Muscle of leg (tissue), 16 donors: ENCODE measurements at places on chromosomes 11 and 22. TPM values are rescaled to one million over a fixed set of nuclear protein-coding genes. Genes with fewer than 3 reads are reported as not detected.
A peak's percentile ranks its signal among the peaks of the same experiment; 100 is the strongest.

The SEPTIN3 gene
- total RNA-seq, result 0.89 TPM

The C11orf16 gene
- not detected for total RNA-seq

The LDHAL6A gene
- not detected for total RNA-seq

The KCNJ1 gene
- total RNA-seq, result 0.18 TPM

The DEPDC7 gene
- total RNA-seq, result 13.3 TPM

The CCDC73 gene
- not detected for total RNA-seq

The PGA3 gene
- 1.2 TPM for total RNA-seq

The SLC25A45 gene
- 5.0 TPM for total RNA-seq

The RCN1 gene
- 104 TPM for total RNA-seq

The OR2AG1 gene
- not detected for total RNA-seq

- no peaks in the 10 kb centered on the region for H3K4me1 ChIP-seq
- DNase-seq, result no peak
- no peak overlapping the region for H3K27ac ChIP-seq
Measured at GRCh38 chr11:107438148-107438547, 19.5 kb downstream of the CWF19L2 start.

DNA sequence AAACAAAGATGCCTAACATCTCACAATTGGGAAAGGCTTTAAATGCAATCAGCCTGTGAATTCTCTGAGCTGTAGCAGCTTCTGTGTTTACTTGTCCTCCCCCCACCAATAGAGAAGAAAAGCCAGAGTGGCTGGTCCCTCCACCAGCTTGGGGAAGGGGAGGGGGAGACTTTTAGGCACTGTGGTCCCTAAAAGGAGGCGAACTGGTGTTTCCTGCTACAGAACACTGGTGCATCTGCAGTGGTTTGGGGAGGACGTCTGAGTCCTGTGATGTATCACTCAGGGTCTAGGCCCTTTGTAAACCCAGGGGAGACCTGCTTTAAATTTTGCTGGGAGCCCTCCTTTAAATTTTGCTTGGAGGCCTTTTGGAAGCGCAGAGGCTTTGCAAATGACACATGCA, 16.9 kb downstream of the TNRC6B start:
- no peaks in the 10 kb centered on the region for H3K27me3 ChIP-seq
- peaks cover 43% of the 10 kb centered on the region for H3K4me1 ChIP-seq
- DNase-seq, result no peak
- H3K36me3 ChIP-seq, result peaks cover 4% of the 10 kb centered on the region
- no peak overlapping the region for H3K27ac ChIP-seq

DNA sequence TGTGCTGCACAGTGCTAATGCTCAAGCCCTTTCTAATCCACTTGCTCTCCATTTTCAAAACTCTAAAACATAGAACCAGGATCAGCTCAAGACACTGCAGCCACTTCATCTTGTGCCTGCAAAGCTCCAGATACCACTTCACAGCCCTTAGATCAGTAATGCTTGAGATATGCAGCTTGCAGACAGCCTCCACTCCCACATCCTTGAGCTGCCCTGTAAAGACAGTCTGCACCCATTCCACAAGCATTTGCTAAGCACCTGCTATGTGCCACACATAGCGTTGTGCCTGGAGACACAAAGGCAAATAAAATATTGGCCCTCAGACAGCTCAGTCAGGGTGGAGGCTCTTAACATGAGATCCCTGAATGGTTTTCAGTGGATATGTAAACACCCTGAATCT, 192.5 kb upstream of the SNX19 start:
- H3K27me3 ChIP-seq, result no peaks in the 10 kb centered on the region
- no peak for DNase-seq
- no peak overlapping the region for H3K27ac ChIP-seq
- no peaks in the 10 kb centered on the region for H3K36me3 ChIP-seq
- H3K4me1 ChIP-seq, result no peaks in the 10 kb centered on the region

DNA sequence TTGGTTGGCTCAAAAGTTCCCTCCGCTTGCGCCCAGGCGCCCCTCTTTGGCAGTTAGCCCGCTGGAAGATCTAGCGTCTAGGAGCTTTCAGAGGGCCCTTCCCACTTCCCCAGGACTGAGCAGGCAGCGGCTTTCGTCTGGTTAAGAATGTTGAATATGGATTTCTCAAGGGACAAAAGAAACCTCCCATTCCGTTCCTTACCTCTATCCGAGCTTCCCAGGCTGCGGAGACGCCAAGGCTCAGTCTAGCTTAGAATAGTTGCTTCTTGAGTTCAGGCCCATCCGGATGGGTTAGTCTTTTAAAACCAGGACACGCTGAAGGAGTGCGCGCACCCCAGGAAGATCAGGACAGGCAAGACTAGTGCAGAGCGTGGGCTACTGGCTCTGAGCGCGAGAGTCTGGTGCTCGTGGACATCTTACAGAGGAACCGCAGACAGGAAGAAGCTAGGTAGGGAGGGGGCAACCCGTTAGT, 1.6 kb downstream of the NELL1 start:
- DNase-seq, result no peak
- H3K27ac ChIP-seq, result no peak overlapping the region
- no peak overlapping the region for H3K4me3 ChIP-seq
- H3K27me3 ChIP-seq, result peaks cover 52% of the 10 kb centered on the region
- peaks cover 25% of the 10 kb centered on the region for H3K4me1 ChIP-seq

DNA sequence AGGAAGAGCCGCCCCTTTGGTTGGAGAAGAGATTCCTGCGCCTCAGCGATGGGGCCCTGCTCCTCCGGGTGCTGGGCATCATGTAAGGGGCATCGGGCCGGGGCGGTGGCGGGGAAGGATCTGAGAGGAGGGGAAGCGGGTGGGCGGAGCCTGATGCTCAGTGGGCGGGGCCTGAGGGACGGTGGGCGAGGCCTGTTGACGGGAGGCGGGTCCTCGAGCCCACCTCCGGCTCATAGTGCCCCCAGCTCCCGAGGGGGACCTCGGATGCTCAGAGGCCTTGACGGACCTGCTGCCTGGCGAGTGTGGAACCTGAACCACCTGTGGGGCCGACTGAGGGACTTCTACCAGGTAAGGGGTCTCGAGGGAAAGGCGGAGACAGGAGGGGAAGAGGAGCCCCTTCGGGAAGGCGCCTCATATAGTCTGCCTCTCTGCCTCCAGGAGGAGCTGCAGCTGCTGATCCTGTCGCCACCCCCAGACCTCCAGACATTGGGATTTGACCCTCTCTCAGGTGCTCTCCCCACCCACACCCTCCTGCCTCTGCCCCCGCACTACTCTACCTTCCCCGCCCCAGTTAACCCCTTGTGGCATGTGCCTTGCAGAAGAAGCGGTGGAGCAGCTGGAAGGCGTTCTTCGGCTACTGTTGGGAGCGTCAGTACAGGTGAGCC, 799 bp downstream of the CCDC88B start:
- peaks cover 10% of the 10 kb centered on the region for H3K27me3 ChIP-seq
- peak overlapping the region; percentile 19 for H3K4me3 ChIP-seq
- no peaks in the 10 kb centered on the region for H3K36me3 ChIP-seq

- no peak overlapping the region for H3K4me3 ChIP-seq
- no peaks in the 10 kb centered on the region for H3K36me3 ChIP-seq
- no peak overlapping the region for H3K27ac ChIP-seq
- no peak for DNase-seq
Measured at GRCh38 chr11:12822392-12823022, 148.3 kb downstream of the TEAD1 start.

DNA sequence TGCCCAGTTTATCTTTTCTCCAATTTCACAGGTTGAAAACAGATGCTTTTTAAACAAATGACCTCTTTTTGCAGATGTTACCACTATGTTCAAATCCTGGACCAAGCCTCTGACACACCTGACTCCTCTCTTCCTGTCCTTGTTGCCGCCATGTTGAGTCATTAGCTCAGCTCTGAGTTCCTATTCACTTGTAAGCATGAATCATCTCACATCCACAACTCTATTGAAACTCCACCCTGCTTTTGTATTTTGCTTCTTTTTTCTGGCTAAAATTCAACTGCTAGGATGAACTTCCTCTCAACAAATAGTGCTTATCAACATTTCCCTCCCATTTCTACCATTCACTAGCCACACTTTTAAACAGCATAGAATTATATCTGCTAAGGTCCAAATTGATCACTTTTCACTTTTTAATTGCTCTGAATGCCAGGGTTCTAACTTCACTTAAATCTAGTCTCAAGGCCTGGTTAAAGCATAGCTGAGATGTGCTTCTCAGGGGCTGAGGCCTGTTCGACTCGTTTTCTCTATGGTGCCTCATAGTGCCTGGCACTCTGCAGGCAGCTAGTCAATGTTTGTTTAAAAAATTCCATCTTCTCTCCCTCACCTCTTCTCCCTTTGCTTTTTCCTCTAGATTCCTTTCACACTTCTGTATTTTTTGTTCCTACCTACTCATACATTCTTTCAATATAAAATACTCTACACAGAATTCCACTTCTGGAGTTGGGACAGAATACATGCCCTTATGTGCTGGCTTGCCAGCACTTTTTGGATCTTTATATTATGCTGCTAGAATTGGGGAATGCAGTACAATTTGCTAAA, 3.9 kb downstream of the JOSD1 start:
- H3K4me1 ChIP-seq, result peaks cover 32% of the 10 kb centered on the region
- peak overlapping the region; percentile 69 for H3K27ac ChIP-seq
- H3K36me3 ChIP-seq, result peaks cover 49% of the 10 kb centered on the region
- H3K27me3 ChIP-seq, result no peaks in the 10 kb centered on the region
- no peak overlapping the region for H3K4me3 ChIP-seq

DNA sequence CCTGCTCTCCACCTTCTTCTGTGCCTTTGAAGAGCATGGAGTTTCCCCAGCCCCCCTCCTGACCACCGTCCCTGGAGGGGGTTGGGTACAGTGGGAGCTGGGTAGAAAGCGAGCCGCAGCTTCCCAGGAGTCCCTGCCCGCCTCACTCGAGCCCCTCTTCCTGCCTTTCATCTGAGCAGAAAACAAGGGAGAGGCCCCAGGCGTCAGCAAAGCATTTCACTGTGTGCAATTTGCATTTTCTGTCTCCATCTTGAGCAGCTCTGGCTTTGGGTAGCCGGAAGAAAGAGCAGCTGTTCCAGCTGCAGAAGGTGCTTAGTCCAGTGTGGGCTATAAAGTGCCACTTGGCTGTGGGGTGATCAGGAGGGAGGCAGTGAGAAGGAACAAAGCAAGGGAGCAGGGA, 229.7 kb downstream of the CEP164 start:
- no peak overlapping the region for H3K27ac ChIP-seq
- DNase-seq, result no peak
- H3K4me3 ChIP-seq, result no peak overlapping the region
- peaks cover 18% of the 10 kb centered on the region for H3K27me3 ChIP-seq
- H3K36me3 ChIP-seq, result no peaks in the 10 kb centered on the region

- peak; percentile 85 for DNase-seq
- peak within 1 kb of the TSS; percentile 86 for H3K27ac ChIP-seq
- peak within 1 kb of the TSS; percentile 42 for H3K4me3 ChIP-seq
- H3K27me3 ChIP-seq, result peaks cover 9% of the 10 kb centered on the region
- H3K4me1 ChIP-seq, result peaks cover 37% of the 10 kb centered on the region
Measured at GRCh38 chr11:60951904-60952741, at the start of gene SLC15A3. SLC15A3 (minus strand) TSS chr11:60952176; CDS start chr11:60951551, 625 bp downstream.

- H3K36me3 ChIP-seq, result no peaks in the 10 kb centered on the region
- peaks cover 3% of the 10 kb centered on the region for H3K4me1 ChIP-seq
- no peak overlapping the region for H3K27ac ChIP-seq
Measured at GRCh38 chr22:46569055-46569847, 31.8 kb upstream of the CELSR1 start.

GRCh38 chr11:70028147-70028855, 49.8 kb upstream of the ANO1 start:
- H3K4me3 ChIP-seq, result no peak overlapping the region
- no peaks in the 10 kb centered on the region for H3K36me3 ChIP-seq
- H3K27ac ChIP-seq, result no peak overlapping the region
- no peak for DNase-seq

DNA sequence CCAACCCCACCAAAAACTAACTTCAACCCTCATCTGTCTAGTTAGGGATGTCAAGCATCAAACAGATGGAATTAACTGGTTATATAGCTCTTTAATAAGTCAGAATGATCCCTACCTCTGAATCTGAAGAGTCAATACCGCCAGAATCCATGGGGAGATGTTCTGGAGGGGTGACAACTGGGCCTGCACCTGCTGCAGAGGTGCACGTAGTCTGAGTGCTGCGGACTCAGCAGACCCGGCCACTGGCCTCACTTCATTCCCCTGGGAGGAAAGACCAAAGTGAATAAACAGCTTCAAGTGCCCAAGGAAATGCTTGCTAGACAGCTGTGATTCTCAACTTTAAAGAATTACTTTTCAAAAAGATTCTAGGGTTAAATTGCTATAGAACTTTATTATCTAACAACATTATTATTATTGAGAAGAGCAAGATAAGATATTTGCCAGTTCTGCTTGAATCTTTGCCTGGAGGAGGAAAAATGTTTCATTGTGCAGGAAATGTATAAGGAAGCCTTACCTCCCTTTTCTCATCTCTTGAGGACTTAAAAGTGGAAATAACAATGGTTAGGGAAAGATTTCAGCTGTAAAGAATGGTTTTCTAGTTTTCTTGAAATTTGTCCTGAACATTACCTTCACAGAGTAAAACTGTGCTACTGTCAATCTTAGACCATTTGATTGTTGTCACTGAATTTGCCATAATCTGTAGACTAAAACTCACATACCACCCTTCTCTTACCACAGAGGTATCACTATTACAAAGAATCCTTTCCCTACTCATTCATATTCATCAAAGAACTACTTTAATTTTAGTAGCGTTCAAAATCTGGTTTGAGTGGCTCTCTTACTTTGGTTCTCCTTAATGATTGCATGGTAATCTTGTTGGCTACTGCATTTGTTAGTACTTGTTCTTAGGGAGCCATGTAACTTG, 4.2 kb downstream of the XBP1 start:
- no peaks in the 10 kb centered on the region for H3K27me3 ChIP-seq
- H3K4me1 ChIP-seq, result peaks cover 11% of the 10 kb centered on the region
- no peak for DNase-seq
- peaks cover 44% of the 10 kb centered on the region for H3K36me3 ChIP-seq
- H3K4me3 ChIP-seq, result no peak overlapping the region

DNA sequence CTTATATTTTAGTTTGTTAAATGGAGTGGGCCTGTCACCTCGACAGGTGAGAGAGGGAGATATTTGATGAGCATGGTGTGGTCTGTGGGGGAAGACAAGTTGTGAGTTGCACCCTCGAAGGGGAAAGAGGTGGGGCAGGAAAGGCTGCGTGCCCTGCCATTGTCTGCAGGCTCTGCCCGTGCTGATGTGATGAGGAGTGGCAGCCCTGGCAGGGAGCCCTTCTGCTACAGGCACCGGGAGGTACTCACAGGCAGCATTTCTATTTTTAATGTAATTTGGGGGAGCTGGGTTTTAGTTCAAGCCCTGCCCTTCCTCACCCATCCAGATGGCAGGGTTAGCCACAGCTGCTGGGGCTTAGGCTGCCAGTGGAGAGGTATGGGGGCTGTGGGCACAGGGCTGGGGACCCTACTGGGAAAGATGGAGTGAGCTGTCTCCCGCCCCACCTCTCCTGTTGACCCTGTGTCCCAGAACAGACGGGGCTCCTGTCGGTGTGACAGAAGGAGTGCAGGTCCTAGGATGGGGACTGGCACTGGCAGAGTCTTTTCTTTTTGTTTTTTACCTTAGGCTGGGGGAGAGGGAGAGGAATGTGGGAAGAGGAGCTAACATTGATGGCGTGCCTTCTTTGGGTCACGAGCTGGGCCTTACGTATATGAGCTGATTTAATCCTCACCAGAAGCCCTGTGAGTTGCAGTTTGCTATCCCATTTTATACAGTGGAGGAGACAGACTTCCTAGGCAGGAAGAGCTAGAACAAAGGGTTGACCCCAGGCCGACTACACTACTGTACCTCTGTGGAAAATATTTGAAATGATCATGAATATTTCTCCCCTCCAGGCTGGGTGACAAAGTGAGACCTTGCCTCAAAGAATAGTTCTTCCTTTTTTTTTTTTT, 51.6 kb downstream of the CEP164 start:
- peaks cover 3% of the 10 kb centered on the region for H3K4me1 ChIP-seq
- H3K27ac ChIP-seq, result peak overlapping the region; percentile 55
- no peaks in the 10 kb centered on the region for H3K27me3 ChIP-seq
- H3K36me3 ChIP-seq, result peaks cover 47% of the 10 kb centered on the region

- H3K36me3 ChIP-seq, result no peaks in the 10 kb centered on the region
- no peak overlapping the region for H3K27ac ChIP-seq
- no peak for DNase-seq
- H3K27me3 ChIP-seq, result no peaks in the 10 kb centered on the region
- H3K4me1 ChIP-seq, result no peaks in the 10 kb centered on the region
Measured at GRCh38 chr11:88266157-88266556, 71.4 kb downstream of the CTSC start.
